8988T (cell line): ENCODE measurements at places on chromosomes 3 and 15.

- DNase-seq = no peak
Measured at GRCh38 chr3:145767909-145768308, 393.1 kb downstream of the PLOD2 start.

- DNase-seq = no peak
Measured at GRCh38 chr15:76239786-76240185, 71.5 kb downstream of the ETFA start.

GRCh38 chr3:100912571-100912970 is 80.7 kb downstream of the ABI3BP start:
- DNase-seq = no peak

- DNase-seq = no peak
Measured at GRCh38 chr15:37086521-37086920, 13.8 kb downstream of the MEIS2 start.

DNA sequence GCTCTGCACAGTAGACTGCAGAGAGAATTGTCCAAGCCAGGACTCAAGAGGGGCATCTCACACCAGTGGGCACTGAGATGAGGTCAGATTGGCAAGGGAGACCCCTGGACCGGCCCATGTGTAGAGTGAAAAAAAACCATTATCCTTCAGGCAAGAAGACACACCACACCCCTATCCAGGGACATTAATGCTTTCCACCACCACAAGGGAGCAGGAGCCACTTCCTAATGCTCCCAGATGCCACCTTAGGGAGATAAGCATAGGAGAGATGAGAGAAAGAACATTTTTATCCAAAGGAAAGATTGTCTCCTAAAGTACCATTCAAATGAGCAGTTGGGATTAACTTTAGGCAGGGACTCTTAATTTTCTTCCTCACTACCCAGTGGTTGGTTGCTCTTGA is 109.6 kb upstream of the PTX3 start:
- DNase-seq = no peak

GRCh38 chr3:191412759-191413158 is 48.2 kb upstream of the PYDC2 start:
- no peak for DNase-seq
